ENCODE measurements at places on chromosomes 1 and 21. TPM values are rescaled to one million over a fixed set of nuclear protein-coding genes. Genes with fewer than 3 reads are reported as not detected.

The C1QA gene
- total RNA-seq: not detected

The RAB3B gene
- total RNA-seq: 0.02 TPM

The SMCP gene
- total RNA-seq: not detected

The CACHD1 gene
- total RNA-seq: not detected

The NECTIN4 gene
- total RNA-seq: not detected

The KCNT2 gene
- total RNA-seq: not detected

The PRDM2 gene
- 432 TPM for total RNA-seq

The CYYR1 gene
- not detected for total RNA-seq

GRCh38 chr1:154971341-154971998, 923 bp upstream of the SHC1 start:
- H3K36me3 ChIP-seq: peaks cover 38% of the 10 kb centered on the region
- H3K4me1 ChIP-seq: peaks cover 20% of the 10 kb centered on the region
- no peak for DNase-seq
- no peaks in the 10 kb centered on the region for H3K27me3 ChIP-seq
- no peak overlapping the region for H3K27ac ChIP-seq

- H3K27me3 ChIP-seq: peaks cover 10% of the 10 kb centered on the region
- H3K36me3 ChIP-seq: no peaks in the 10 kb centered on the region
- H3K27ac ChIP-seq: no peak overlapping the region
- no peak for DNase-seq
- no peak overlapping the region for H3K4me3 ChIP-seq
Observed at GRCh38 chr21:45408271-45408791, 3.4 kb downstream of the COL18A1 start.

GRCh38 chr21:19276665-19277064, 873.1 kb upstream of the TMPRSS15 start:
- H3K27ac ChIP-seq: no peak overlapping the region
- DNase-seq: no peak
- no peak overlapping the region for H3K4me3 ChIP-seq
- H3K27me3 ChIP-seq: no peaks in the 10 kb centered on the region

DNA sequence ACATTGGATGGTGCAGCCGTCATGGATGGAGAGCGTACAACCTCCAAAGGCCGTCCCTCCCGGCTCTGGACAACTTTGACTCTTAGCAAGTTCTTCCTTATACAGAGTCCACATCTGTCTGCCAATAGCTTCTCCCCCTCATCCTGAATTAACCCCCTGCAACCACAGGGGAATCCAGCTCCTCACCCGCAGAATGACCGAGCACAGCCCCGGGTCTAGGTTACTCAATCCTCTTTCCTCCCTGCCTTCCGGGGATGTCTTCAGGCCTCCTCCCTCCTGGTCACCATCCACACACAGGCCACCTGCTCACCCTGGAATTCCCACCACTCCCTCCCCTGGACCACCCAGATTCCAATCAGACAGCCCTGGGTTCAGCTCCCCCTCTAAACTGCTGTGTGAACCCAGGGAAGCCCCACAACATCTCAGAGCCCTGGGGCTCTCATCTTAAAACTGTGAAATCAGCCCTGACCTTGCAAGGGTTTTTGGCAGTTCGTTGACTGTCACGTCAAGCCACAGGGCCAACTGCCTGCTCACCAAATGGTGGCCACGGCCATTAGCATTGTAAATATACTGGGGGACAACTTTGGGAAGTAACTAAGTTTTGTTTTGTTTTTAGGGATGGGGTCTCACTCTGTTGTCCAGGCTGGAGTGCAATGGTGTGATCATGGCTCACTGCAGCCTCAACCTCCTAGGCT, 54.2 kb downstream of the HSPG2 start:
- no peak overlapping the region for H3K27ac ChIP-seq
- no peak for DNase-seq
- no peaks in the 10 kb centered on the region for H3K36me3 ChIP-seq
- H3K4me3 ChIP-seq: no peak overlapping the region
- H3K4me1 ChIP-seq: no peaks in the 10 kb centered on the region

GRCh38 chr1:160855181-160855981, 7.3 kb downstream of the CD244 start:
- no peaks in the 10 kb centered on the region for H3K36me3 ChIP-seq
- H3K4me3 ChIP-seq: no peak overlapping the region
- DNase-seq: no peak
- no peak overlapping the region for H3K27ac ChIP-seq
- H3K4me1 ChIP-seq: no peaks in the 10 kb centered on the region
- peaks cover 5% of the 10 kb centered on the region for H3K27me3 ChIP-seq

- H3K36me3 ChIP-seq: no peaks in the 10 kb centered on the region
- no peak overlapping the region for H3K27ac ChIP-seq
- H3K27me3 ChIP-seq: no peaks in the 10 kb centered on the region
- no peak for DNase-seq
- no peaks in the 10 kb centered on the region for H3K4me1 ChIP-seq
- H3K4me3 ChIP-seq: no peak overlapping the region
Observed at GRCh38 chr21:26199456-26199855, 28.9 kb upstream of the APP start.

DNA sequence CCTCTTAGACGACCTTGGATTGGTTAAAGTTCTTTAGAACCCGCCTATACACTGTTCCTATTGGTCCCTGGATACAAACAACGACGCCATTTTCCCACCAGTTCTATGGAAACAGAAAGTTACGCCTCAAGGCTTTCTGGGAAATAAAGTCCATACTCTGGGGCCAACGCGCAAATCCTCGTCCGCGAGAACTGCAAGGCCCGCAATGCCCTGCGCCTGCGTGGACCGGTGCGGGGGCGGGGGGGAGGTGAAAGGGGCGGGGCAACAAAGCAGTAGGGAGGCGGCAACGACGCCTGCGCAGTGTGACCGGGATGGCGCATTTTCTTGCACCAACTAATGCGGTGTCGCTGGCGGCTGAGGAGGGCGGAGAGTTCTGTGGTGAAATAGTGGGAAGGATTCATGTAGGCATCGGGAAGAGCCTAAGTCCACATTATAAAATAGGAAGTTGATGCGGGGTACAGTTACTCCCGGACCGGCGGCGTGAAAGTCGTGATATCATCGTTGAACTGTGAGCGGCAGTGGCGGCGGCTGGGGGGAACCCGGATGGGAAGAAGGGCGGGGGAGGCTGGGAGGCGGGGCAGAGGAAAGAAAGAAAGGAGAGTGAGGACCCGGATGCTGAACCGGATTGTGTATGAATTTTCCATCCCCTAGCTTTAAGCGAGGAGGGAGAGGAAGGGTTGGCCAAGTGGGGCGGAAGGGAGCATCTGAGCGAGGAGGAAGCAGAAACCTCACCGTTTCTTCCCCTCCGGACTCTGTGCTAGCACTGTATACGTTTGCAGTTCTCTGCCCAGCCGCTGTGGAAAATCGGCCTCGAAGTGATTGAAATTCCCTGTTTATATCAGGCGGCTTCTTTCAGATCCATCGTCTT, at the start of gene GGPS1:
GGPS1 (plus strand) TSS at position 300 of the 868 bp plus-strand sequence. CDS start 6,695 bp downstream, outside the sequence.
- peaks cover 1% of the 10 kb centered on the region for H3K36me3 ChIP-seq
- H3K4me3 ChIP-seq: peak within 1 kb of the TSS; percentile 99
- peak; percentile 98 for DNase-seq

DNA sequence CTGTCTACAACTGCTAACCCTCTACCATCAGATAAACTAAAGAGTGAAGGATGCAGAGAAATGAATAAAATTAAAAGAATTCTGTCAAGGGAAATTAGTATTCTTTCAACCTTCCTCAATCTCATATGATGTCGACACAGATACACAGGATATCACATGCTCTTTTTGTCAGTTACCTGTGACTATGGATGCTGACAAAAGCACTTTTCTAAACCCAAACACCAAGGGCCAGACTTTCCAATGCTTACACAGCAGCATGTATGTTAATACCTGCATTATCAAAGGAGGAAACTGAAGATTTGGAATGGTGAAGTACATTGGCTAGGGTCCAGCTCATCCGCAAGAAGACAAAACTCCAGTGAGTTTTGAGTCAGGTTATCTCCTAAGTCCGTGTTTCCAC, 294.0 kb downstream of the SMYD3 start:
- no peaks in the 10 kb centered on the region for H3K27me3 ChIP-seq
- peaks cover 5% of the 10 kb centered on the region for H3K4me1 ChIP-seq
- DNase-seq: no peak
- no peaks in the 10 kb centered on the region for H3K36me3 ChIP-seq

DNA sequence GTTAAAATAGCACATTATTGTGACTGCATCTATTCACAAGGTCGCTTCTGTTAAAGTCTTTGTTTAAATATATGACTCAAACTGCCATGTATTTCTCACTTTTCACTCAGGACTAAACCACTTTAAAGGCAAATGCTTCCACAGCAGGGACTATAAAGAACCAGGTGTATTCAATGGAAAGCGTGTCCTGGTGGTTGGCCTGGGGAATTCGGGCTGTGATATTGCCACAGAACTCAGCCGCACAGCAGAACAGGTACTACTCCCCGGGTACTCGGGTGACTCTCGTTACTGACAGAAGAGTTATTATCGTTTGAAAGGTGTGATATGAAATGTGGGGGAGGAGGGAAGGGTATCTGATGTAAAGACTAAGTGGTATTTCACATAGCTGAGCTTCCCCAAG, 17.3 kb downstream of the FMO3 start:
- no peaks in the 10 kb centered on the region for H3K27me3 ChIP-seq
- H3K36me3 ChIP-seq: no peaks in the 10 kb centered on the region
- H3K27ac ChIP-seq: no peak overlapping the region
